ENCODE measurements at places on chromosomes 5 and 9. TPM values are rescaled to one million over a fixed set of nuclear protein-coding genes. Genes with fewer than 3 reads are reported as not detected.

GDF9 gene
- total RNA-seq, result not detected

SHISAL2B gene
- total RNA-seq, result not detected

GPSM1 gene
- 2.3 TPM for total RNA-seq

PLCXD3 gene
- 0.68 TPM for total RNA-seq

ANKRD31 gene
- not detected for total RNA-seq

NTMT1 gene
- total RNA-seq, result 12.1 TPM

CCNI2 gene
- total RNA-seq, result 9.3 TPM

SEMA4D gene
- 8.7 TPM for total RNA-seq

UAP1L1 gene
- total RNA-seq, result 9.8 TPM

OTP gene
- total RNA-seq, result not detected

TNC gene
- 82.7 TPM for total RNA-seq

SPATA31E1 gene
- total RNA-seq, result not detected

CNTNAP3B gene
- total RNA-seq, result 5.6 TPM

GABRA6 gene
- not detected for total RNA-seq

STKLD1 gene
- total RNA-seq, result 1.5 TPM

LECT2 gene
- not detected for total RNA-seq

TRAF1 gene
- total RNA-seq, result 3.1 TPM

IL3 gene
- not detected for total RNA-seq

GRPEL2 gene
- total RNA-seq, result 8.5 TPM

GARIN3 gene
- not detected for total RNA-seq

FBP2 gene
- total RNA-seq, result not detected

SPINK6 gene
- total RNA-seq, result not detected

ENTREP1 gene
- 3.0 TPM for total RNA-seq

GABRA1 gene
- not detected for total RNA-seq

PCDHGA3 gene
- 0.55 TPM for total RNA-seq

SH2D3C gene
- 2.6 TPM for total RNA-seq

RNF180 gene
- 3.0 TPM for total RNA-seq

TMEM174 gene
- total RNA-seq, result not detected

PHF19 gene
- total RNA-seq, result 10.5 TPM

CCNJL gene
- 37.6 TPM for total RNA-seq

NACC2 gene
- total RNA-seq, result 26.1 TPM

PCDHB12 gene
- total RNA-seq, result 0.79 TPM

ZNF618 gene
- 2.5 TPM for total RNA-seq

LHX6 gene
- 0.68 TPM for total RNA-seq
